8988T (cell line): ENCODE measurements at places on chromosomes 16 and 17.
A peak's percentile ranks its signal among the peaks of the same experiment; 100 is the strongest.

GRCh38 chr16:12046651-12047050 lies 70.1 kb downstream of the SNX29 start:
- DNase-seq: no peak

DNA sequence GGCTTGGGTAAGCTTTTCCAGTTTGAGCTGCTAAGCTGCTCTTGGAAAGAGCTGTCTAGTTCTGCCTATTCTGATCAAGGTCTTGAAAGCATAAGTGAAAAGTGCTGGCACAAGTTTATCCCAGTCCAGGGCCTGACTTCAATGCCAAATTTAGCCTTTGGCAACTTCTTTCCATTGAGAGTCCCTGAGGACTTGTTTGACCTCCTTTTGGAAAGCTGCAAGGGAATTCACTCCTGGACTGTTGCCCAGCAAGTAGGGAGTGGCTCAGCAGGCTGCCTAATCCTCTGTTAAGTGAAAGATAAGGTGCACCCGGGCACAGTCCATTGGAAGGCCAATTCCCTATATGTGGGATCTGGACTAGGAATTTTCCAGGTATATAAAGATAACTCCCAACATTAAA lies 16.0 kb upstream of the TANC2 start:
- DNase-seq: no peak

GRCh38 chr16:70804153-70804733 lies 3.3 kb upstream of the VAC14 start:
- no peak for DNase-seq

DNA sequence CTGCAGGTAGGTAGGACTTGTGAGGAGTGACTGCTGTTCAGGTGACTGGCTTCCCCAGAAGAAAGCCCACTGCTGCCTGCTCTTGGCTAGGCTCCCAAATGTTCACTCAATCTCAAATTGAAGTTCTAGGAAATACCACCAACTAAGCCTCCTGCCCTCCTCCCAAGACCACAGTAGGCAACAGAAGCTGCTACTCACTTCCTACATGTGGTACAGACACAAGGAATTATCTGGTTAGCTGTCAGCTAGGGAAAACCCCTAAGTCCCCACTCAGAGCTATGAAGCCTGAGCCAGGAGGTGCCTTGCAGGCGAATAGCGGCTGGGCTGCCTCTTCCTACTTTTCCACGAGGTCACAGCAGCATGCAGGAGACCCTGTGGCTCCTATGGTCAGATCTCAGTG lies 4.9 kb downstream of the FBXO39 start:
- no peak for DNase-seq

GRCh38 chr16:68393333-68393732 lies 55.0 kb downstream of the SMPD3 start:
- DNase-seq: no peak

DNA sequence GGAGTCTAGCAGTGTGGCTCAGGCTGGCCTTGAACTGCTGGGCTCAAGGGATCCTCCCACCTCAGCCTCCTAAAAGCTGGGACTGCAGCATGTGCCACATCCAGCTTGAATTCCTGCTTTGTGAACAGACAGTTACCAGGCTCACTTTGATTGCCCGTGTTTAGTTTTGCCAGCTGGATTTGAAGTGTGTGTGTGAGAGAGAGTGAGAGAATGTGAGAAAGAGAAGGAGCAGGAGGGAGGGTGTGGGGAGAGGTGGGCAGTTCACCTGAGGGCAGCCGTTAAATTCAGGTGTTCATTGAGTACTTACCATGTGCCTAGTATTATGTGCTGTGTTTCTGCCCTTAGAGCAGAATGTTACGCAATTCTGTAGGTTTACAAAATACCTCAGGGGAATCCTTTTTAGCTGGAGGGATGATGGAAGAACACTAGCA lies 4.7 kb downstream of the DUSP14 start:
- no peak for DNase-seq

DNA sequence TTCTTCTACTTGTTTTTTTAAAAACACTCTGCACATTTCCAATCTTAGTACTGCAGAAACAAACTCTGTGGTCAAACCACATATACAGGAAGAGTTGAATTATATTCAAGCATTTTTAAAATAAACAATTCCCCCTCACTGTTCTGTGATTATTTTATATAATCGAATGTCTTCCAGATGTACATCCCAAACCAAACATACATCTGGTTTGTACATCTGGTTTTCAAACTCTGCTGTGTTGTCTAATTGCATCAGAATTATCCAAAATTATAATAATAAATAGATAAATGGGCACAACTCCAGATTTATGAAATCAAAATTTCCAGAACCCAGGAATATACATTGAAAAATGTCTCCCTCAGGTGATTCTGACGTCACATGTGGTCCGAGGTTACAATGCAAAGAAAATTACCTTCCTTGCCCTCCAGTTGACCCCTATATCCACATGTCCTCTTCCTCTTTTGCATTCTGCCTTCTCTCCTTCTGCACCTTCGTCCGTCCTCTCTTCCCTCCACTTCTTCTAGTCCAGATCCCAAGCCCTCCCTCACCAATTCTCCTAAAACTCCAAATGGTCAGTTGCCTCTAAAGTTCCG lies 13.3 kb upstream of the CCDC144A start:
- DNase-seq: no peak

DNA sequence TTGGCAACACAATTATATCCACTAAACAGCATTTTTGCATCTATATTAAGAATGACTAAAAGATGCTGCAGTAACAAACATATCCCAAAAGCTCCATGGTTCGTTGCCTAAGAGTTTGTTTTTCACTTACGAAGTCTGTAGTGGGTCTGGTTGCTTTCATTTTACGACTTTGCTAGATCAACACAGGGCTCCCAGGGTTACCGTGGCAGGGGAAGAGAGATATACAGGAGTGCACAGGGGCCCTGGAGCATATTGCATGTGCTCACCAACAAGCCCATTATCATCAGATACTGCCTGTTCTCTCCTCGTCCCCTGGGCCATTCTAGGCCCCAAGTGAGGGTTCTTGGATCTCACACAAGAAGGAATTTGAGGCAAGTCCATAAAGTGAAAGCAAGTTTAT lies 3.1 kb upstream of the MMP2 start:
- no peak for DNase-seq

GRCh38 chr17:64229815-64230728 lies 33.0 kb downstream of the TEX2 start:
- DNase-seq: no peak

- DNase-seq: peak; percentile 94
Measured at GRCh38 chr17:47821424-47822391, at the start of gene OSBPL7. Gene OSBPL7, minus strand, starts transcription at chr17:47821794. Its CDS starts 1,516 bp downstream, at chr17:47820278.

GRCh38 chr16:80369138-80369958 lies 171.4 kb upstream of the DYNLRB2 start:
- DNase-seq: peak; percentile 23

- no peak for DNase-seq
Measured at GRCh38 chr16:23848958-23849357, 13.2 kb downstream of the PRKCB start.

DNA sequence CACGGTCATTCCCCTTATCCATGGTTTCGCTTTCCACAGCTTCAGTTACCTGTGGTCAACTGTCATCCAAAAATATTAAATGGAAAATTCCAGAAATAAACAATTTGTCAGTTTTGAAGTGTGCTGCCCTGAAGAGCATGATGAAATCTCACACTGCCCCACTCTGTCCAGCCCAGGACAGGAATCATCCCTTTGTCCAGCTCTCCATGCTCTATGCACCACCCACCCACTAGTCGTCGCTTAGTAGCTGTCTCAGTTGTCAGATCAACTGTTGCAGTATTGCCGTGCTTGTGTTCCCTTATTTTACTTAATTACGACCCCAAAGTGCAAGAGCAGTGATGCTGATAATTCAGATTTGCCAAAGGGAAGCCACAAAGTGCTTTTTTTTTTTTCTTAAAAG lies 10.3 kb downstream of the KRT9 start:
- DNase-seq: no peak

- DNase-seq: no peak
Measured at GRCh38 chr16:30439720-30440348, 5.8 kb downstream of the SEPHS2 start.

GRCh38 chr17:9127340-9127739 lies 106.0 kb downstream of the NTN1 start:
- no peak for DNase-seq

GRCh38 chr16:48366165-48367093 lies 18.8 kb downstream of the SIAH1 start:
- DNase-seq: no peak

GRCh38 chr17:74957935-74958740 lies 14.4 kb downstream of the HID1 start:
- peak; percentile 84 for DNase-seq

- no peak for DNase-seq
Measured at GRCh38 chr17:37671028-37671823, 28.0 kb upstream of the DDX52 start.

DNA sequence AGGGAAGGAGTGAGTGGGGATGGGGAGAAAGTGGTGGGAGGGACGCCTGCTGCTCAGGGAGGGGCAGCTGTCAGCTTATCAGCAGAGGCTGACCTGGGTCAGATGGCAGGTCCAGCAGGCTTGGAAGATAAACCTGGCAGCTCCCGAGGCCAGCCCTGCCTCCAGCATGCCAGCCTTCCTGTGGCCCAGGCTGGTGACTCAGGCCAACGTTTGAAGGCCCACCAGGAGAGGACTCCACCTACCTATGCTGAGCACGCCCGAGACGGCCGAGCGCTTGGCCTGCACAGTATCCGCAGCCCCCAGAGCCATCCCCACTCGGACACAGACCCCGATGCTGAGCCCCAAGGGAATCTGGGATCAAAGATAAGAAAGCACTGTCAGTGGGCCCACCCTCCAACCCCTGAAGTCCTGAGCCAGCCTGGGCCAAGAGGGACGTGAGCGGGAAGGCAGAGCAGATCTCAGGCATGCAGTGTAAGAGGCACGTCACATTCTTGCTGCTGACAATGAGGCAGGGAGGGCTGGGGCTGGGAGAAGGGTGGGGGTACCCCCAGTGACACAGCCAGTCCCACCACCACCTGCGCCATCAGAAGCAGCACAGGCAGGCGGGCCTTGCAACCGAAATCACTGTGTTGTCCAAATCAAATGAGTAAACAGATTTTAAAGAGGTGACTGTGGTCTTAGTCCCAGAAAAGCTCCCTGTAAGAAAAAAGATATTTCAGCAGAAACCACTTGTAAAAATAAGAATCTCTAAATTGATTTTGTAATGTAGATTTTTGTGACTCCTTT lies 12.4 kb downstream of the SLC47A2 start:
- DNase-seq: no peak

DNA sequence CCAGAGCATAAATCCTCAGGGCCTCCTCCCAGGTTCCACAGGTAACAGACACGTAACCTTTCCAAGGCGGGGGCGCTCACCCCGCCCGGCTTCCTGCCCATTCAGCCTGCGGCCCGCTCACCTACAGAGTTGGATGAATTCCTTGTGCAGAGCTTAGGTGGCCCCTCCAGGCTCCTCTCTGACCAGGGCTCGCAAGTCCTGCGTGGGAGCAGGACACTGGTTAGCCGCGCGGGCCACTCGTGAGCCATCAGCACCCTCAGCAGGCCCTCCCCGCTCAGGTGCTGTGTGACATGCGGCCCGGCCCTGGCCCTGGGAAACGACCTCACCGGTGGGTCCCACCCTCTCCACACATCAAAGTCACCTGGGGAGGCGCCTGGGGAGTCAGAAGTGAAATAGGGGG lies 528 bp downstream of the TERB1 start:
- DNase-seq: no peak

- DNase-seq: no peak
Measured at GRCh38 chr17:17289701-17290100, 8.7 kb upstream of the COPS3 start.

DNA sequence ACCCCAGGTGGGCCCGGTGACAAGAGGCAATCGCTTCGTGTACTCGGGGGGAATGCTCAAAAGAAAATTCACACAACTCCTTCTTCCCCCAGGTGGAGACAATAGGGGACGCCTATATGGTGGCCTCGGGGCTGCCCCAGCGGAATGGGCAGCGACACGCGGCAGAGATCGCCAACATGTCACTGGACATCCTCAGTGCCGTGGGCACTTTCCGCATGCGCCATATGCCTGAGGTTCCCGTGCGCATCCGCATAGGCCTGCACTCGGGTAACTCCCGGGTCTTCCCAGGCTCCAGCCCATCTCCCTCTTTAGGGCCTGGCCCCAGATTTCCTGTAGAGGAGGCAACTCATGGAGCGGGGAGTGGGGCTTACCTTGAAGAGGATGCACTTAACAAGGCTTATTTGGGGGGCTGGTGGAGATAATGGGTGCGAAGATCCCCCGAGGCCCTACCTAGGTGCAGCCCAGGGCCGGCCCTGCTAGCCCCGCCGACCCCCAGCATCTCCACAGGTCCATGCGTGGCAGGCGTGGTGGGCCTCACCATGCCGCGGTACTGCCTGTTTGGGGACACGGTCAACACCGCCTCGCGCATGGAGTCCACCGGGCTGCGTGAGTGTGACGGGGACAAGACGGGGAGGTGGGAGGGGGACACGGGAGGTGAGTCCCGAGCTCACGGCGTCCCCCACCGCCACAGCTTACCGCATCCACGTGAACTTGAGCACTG lies 13.0 kb downstream of the GUCY2D start:
- no peak for DNase-seq

GRCh38 chr17:32553168-32553567 lies 66.4 kb downstream of the CDK5R1 start:
- no peak for DNase-seq

- no peak for DNase-seq
Measured at GRCh38 chr17:68511254-68511670, 968 bp upstream of the PRKAR1A start.

DNA sequence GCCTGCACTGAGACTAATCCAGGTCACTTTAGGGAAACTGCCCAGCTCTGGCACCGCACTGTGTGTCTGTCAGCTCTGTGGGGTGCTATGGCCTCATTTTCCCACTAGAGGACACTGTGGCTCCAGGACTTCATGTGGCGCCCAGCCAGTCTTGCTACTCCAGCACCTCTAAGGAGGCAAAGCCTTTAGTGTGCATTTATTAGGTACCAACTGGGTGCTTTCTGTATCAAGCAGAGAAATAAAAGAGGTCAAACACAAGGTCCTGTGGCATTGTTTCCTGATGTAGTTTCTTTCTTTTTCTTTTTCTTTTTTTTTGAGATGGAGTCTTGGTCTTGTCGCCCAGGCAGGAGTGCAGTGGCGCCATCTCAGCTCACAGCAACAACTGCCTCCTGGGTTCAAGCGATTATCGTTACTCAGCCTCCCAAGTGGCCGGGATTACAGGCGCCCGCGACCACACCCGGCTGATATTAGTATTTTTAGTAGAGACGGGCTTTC lies 12.5 kb upstream of the RHBDL3 start:
- DNase-seq: no peak

DNA sequence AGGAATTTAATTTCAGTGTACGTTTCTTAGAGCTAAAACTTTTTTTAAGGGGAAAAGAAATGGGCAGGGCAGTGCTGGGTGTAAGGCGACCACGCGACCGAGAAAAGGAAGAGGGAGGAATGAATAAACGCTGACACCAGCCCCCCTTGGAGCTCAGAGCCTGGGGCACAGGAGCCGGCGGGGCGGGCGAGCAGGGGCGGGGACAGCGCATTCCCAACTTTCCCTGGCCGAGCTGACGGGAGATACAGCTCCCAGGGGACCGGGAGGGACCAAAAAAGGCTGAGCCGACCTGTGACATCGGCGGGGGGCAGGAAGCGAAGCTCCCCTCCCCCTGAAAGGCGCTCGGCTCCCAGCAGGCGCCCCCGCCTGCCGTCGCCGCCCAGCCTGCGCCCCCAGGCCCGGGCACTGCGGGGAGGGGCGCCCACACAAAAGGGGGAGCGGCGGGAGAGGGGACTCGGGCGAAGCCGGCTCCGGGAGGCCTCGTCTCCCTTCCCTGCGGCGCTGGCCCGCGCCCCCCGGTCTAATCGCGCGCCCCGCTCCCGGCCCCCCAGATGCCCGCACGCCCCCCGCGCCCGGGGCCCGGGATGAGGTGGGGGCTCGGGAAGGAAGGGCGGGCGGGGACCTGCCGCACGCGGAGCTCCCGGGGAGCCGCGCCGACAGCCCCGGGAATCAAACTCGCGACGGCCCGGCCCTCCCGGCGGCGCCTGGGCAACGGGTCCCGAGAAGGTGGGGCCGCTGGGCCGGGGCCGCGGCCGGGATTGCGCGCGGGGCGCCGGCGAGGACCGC lies 622 bp downstream of the CUEDC1 start:
- peak; percentile 66 for DNase-seq
